Breast epithelium (tissue), 4 donors: ENCODE measurements at places on chromosomes 2 and 18.

DNA sequence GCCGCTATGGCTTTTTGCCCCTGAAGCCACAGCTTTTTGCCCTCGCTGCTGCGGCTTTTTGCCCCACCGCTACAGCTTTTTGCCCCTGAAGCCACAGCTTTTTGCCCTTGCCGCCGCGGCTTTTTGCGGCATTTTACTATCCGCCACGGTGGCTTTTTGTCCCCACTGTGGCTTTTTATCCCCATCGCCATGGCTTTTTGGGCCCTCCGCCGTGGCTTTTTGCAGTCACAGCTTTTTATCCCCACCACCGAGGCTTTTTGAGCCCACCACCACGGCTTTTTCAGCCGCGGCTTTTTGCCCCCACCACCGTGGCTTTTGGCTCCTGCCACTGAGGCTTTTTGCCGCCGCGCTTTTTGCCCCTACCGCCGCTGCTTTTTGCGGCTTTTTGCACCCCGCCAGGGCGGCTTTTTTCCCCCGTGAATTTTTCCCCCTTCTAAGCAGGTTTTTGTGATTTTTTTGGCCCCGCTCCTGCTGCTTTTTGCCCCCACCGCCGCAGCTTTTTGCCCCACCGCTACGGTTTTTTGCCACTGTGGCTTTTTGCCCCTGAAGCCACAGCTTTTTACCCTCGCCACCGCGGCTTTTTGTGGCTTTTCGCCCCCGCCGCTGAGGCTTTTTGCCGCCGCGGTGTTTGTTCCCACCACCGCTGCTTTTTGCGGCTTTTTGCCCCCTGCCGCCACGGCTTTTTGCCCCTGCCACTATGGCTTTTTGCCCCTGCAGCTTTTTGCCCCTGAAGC, 2797.2 kb upstream of the TEKT4 start:
- no peak for DNase-seq

DNA sequence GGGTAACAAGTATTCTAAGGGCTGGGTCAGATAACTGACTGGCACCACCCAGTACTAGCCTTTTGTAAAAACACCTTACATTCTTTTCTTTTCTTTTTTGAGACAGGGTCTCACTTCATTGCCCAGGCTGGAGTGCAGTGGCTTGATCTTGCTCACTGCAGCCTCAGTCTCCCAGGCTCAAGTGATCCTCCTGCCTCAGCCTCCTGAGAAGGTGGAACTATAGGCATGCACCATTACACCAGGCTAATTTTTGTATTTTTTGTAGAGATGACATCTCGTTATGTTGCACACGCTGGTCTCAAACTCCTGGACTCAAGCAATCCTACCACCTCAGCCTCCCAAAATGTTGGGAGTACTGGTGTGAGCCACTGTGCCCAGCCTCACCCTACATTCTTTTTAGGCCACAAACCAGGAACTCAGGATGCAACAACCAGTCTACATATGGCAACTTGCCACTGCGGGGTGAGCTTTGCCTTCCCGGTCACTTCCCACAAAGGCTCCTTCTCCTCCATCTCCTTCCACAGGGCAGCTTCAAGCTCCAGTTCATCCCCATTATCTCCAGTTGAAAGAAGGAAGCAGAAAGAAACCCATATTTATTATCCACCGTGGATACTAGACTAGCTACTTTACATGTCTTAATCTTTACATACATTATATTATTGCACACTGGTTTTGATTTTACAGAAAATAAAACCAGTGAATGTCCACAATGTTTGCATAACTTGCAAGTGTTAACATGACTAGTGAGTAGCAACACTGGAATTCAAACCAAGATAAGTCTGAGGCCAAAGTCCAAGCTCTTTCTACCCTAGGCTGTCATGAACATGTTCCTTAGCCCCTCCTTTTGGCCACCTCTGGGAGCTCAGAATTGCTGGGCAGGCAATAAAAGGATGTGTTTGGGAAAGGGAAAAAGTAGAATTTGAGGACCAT, 23.7 kb upstream of the AP1S3 start:
- DNase-seq = no peak

DNA sequence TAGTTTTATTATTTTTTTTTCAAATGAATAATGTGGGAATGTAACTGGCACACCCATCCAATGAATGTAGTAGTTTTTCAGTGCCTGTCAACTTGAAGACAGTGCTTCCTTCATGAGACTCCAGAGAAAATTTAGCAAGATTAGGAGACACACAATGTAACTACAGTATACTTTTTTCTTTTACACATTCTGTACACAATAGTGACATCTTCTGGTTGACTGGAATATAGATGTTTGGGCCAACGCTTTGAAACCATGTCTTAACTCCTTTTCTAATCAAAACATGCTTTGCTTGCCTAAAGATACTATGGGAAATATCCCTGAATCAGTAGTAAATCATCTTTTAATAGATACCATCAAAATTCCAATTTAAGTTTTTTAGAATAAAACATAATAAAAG, 229.5 kb upstream of the ZC3H15 start:
- no peak for DNase-seq

- no peak for DNase-seq
Measured at GRCh38 chr2:120516679-120517314, 170.9 kb downstream of the INHBB start.
